ENCODE measurements at places on chromosomes 1 and 21.
A peak's percentile ranks its signal among the peaks of the same experiment; 100 is the strongest.

DNA sequence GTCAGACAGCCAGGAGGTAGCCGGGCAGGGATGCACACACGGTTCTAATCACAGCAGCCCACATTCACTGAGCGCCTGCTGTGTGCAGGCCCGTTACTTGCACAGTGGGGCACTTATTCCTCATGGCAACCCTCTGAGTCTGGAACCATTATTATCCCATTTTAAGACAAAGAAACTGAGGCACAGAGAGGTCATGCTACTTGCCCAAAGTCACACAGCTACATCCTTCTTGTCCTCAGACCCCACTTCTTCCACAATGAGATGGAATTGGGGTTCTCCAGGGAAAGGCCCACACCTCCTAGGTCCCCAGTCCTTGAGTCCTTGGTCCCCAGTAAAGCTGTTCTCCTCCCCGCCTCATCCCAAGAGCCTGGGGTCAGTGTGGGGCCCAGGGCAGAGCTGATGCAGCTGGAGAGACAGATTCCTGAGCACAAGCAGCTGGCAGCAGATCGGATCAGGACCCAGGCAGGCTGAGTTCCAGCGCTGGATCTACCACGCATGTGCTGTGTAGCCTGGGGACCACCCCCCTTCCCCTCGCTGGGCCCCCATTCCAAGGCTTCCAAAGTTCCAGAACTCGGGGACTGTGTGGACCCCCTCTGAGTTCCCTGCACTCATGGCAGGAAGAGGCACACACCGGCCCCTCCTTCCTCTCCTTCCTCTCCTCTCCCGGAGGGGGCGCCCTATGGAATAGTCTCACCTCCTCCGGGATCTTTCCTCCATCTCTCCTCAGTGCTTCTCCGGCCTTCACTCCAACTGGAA lies 393.4 kb downstream of the MATN1 start:
- DNase-seq = no peak

DNA sequence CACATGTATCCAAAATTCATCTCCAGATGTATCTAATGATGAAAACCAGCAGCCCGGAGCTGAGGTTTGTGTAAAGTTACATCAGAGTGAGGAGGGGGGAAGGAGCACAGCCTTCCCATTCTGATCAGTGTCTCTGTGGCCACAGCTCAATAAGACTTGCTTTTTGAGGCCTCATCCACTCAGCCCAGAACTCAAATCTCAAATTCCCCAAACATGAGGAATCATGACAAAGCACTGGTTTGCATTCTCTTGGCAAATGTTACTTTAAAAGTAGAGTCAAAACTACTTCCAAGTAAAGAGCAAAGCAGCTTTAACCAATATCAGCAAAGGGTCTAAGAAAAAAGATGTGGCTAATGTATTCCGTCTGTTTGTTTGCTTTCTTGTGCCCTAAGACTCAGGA lies 30.9 kb downstream of the CCN1 start:
- no peak for DNase-seq

DNA sequence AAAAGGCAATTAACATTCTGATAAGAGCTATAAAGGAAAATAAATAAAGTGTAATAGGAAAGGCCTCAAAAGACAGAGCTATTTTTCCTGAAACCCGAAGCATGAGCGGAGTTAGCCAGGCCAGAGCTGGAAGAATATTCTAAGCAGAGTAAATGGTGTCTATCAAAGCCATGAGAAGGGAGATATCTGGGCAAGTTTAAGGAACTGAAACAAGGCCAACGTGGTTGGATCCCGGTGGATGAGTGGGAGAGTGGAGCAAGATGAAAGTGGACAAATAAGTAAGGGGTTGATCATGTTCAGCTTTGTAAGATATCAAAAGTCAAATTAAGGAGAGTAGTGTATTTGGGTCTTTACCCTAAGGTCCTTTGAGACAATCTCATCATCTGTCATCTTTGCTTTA lies 234.0 kb downstream of the TM2D1 start:
- no peak for DNase-seq

- no peak for DNase-seq
These were observed 34.4 kb upstream of the HP1BP3 start for GRCh38 chr1:20821466-20821865.

GRCh38 chr1:156106624-156107488 lies 7.7 kb upstream of the LMNA start:
- no peak for DNase-seq

DNA sequence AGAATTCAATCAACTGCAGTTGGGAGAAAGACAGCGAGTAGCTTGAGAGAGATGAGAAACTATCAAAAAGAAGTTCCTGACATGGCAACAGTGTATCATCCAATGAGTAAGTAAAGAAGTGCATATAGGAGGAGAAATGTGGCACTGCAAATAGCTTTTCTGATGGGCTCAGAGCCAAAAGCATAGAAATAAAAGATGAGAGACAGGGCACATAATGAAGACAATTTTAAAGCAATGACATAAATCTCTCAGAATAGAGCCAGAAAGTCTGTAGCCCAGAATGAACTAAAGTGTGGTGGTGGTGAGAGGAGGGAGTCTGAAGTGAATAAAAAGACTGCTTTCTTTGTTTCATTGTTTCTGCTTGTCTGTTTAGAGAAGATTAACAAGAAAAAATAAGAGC lies 34.3 kb downstream of the TNFSF18 start:
- no peak for DNase-seq

DNA sequence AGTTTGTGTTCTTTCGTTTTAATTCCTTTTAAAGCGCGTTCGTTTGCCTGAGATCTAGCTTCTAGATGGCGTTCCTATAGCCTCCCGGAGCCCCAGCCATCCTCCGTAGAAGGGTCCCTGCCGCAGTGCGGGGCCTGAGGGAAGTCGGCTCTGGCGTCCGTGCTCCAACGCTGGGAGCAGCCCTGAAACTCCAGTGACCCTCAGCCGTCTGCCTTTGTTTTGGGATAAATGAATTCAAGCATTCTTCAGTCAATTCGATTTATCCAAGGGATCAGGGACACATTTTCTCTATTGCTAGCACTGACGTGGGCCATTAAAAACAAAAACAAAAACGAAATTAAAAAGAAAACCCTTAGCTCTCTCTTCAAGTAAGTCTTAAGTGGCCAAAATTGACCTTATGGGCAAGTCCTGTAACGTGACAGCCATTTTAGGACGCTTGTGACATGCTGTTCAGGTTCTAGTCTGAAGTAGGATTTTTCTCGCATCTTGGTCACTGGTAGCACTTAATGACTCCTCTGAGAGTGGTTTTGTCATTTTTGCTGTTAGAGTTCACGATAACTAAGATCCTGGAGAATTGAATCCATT lies 742 bp upstream of the HSPA13 start:
- no peak for DNase-seq

GRCh38 chr1:118338936-118339335 lies 153.9 kb upstream of the SPAG17 start:
- DNase-seq = no peak

GRCh38 chr1:19651141-19651737 lies 7.1 kb downstream of the NBL1 start:
- peak; percentile 79 for DNase-seq

- DNase-seq = no peak
These were observed 113.5 kb downstream of the LHX9 start for GRCh38 chr1:198030682-198031081.

DNA sequence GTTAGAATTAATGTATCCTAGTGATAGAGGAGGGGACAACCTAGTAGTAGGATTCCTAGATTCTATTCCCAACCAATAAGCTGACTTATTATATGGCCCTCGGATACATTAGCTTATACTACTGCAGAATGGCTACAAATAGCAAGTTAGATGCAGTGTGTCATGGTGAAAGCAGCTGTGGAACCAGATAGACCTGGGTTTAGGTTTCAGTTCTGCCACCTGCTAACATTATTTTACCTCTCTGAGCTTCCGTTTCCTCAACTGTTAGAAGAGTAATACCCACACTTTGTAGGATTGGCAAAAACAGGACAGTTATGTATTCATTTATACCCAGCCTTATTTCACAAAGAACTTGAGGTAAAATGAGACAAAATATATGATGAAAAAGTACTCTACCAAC lies 21.6 kb upstream of the MAGOH start:
- DNase-seq = no peak

GRCh38 chr1:10694633-10695627 lies 101.5 kb downstream of the CASZ1 start:
- DNase-seq = peak; percentile 92

DNA sequence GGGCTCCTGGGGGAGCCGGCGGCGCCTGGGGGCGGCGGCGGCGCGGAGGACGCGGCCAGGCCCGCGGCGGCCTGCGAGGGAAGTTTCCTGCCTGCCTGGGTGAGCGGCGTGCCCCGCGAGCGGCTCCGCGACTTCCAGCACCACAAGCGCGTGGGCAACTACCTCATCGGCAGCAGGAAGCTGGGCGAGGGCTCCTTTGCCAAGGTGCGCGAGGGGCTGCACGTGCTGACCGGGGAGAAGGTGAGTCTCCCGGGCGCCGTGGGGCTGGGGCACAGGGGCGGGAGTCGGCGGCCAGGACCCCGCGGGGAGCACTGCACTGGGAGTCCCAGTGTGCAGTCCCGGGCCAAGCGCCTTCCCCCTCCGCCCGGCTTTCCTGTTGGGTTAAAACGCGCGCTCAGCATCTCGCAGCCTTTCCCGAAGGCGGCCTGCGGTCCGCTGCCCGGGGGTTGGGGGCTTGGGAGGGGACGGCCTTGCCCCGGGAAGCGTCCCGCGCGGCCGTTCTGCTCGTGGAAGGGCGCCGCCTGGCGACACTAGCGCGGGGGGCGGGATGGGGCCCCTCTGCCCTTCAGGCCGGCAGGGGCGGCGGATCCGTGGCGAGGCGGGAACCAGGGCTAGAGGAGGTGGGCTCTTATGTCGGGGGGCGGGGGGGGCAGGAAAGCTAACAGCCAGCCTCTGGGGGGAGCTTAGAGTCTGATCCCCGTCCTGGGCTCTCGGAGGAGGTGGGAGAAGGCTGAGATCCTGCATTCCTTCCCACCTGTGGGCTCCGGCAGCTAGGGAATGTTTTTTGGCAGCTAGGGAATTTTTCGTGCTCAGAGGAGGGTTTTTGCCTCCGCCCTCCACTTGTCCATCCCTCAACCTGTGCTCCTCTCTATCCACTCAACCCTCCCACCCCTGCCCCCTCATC lies 1.1 kb downstream of the HUNK start:
- peak; percentile 66 for DNase-seq

- DNase-seq = no peak
These were observed 43.4 kb downstream of the RALGPS2 start for GRCh38 chr1:178768423-178768822.

DNA sequence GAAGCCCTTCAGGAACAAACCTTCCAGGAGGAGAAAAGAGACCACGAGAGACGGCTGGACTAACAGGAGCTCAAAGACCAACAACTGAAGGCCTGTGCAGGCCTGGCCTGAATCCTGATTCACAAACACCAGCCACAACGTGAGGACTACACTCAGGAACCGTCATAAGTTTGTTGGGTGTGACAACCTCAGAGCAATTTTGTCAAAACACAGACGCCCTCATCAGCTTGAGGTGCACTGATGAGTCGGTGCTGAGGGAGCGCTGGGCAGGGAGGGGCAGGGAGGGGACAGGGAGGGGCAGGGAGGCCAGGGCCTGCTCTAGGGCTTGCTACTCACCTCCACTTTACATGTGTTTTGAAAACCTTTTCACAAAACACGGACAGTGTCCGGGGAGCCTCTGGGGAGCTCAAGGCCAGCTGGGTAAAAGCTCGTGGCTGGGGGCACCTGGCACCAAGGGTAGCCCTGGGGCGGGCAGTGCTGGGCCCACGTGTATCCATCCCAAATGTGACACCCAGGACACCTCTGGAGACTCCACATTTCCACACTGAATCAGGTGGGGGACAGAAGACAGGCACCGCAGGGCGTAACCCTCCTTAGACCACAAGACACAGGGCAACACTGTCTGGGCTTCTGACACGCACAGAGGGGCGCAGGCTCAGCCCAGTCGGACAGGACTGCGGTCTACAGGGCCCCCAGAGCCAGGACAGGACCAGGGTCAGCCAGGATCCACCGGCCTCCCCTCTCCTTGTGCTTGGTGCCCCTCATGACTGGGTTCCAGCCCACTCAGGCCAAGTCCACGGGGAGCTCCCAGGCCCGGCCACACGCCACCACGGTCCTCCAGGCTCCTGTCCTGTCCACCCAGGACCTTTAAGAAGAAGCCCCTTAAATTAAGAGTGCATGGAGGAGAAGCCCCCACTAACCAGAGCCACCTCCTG lies 16.5 kb downstream of the LSS start:
- DNase-seq = no peak

DNA sequence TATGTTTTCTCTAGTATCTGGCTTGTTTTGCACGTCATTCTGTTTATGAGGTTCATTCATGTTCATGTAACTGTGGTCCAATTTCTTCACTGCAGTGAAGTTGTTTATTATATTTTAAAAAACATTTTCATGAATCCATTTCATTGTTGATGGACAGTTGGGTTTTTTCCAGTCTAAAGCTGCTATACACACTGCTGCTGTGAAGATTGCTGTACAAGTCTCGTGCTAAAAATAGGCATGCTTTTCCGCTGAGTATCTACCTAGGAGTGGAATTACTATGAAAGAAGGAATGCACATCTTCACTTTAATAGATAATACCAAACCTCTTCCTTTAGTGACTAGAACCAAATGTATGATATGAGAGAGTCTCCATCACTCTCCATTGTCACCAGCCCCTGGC lies 49.0 kb upstream of the ETS2 start:
- no peak for DNase-seq

- no peak for DNase-seq
These were observed 19.4 kb downstream of the FYB2 start for GRCh38 chr1:56799605-56800400.

DNA sequence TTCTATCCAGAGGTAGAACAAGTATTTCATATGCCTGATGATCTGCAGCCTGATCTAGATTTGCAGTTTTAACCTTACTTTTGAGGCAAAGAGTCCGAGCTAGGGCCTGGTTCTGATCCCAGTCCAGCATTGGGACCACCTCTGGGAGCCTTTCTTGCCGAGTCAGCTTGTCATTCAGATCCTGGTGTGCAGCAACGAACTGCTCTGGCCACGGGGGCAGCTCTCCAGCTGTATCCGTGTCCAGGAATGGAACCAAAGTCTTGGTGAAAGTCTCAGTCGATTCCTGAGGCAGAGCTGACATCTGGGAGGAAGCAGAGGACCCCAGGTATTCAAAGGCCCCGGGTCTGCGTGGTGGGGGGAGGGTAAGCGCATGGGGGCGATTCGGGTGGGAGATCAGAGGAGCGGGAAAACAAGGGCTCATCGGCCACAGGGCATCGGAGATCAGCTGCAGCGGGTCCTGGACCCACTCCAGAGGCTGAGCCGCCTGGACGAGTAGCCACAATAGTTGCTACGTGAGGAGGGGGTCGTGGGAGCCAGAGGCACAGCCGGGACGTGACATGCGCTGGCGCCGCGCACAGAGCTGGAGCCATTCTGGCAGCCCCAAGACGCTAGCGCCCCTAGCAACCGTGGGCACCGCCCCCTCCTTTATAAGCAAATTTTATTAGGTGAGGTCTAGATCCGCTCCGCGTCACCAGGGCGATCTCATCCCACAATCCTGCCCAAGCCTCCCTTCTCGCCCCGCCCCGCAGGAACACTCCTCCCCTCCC lies 32.4 kb upstream of the BSDC1 start:
- DNase-seq = no peak

DNA sequence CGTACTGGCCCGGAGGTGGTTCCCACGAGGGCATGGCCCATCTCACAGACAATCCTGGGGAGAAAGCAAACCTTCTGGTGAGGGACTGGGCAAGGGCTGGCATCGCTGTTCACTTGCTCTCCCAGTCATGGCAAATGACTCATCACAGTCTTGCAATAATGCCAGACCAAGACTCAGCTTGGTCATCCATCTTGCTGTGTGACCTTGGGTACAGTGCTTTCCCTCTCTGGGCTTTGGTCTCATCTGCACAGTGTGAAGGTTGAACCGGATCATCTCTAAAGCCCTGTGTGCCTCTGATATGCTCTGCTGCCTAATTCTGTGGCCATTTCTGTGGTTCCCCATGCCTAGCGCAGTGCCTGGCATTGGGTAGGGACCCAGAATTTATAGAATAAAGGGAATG lies 143.6 kb upstream of the CD34 start:
- no peak for DNase-seq
